D721Med (cell line): ENCODE measurements at places on chromosomes 12 and 14.
A peak's percentile ranks its signal among the peaks of the same experiment; 100 is the strongest.

DNA sequence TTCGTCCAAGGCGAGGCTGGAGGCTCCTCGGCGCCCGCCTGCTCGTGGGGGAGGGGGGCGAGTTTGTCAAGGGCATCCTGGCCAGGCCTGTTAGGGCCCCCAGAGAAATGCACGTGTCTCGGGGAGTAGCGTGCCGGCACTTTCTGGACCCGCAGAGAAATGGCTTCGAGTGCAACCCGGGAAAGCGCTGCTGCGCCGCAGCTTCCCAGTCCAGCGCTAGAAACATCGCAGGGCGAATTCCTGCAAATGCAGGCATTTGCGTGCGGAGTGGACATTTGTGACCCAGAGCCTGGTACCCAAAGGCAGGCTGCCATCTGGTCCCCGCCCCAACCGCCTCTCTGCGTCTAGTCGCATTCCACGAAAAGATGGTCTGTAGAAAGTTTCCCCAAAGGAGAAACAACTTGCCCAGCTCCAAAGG is 756 bp downstream of the LGR5 start:
- no peak for DNase-seq

GRCh38 chr14:28596391-28596790 is 170.2 kb upstream of the FOXG1 start:
- no peak for DNase-seq

- DNase-seq = no peak
Observed at GRCh38 chr12:27965411-27965810, 7.1 kb downstream of the PTHLH start.

- DNase-seq = no peak
Observed at GRCh38 chr14:104569435-104569834, 10.1 kb upstream of the C14orf180 start.

DNA sequence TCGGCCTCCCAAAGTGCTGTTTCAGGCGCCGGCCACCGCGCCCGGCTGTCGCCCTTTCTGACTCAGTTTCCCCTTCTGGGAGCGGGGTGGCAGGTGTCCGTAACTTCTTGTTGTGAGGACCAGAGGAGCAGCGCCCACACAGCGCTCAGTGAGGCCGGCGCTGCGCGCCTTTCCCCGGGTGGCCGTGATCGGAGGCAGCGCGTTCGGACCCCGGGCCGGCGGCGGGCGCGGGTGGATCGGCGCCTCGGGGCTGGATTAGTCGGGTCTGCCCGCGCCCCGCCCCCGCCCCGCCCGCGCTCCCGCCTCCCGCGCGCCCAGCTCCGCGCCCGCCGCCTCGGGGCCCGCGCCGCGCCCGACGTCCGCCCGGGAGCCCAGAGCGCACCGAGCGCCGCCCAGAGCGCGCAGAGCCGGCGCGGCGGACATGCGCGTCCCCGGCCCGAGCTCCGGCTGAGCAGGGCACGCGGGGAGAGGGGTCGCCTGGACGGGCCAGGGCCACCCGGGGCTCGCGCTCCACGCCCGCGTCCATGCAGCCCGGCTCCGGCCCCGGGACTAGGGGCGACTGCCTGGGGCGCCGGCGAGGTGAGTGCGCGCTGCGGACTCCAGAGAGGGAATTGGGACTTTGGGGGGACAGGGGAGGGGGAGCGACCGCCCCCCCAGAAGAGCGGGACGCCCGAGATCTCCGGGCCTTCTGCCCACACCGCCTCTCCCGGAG is 50.6 kb downstream of the LRCOL1 start:
- DNase-seq = peak; percentile 93

DNA sequence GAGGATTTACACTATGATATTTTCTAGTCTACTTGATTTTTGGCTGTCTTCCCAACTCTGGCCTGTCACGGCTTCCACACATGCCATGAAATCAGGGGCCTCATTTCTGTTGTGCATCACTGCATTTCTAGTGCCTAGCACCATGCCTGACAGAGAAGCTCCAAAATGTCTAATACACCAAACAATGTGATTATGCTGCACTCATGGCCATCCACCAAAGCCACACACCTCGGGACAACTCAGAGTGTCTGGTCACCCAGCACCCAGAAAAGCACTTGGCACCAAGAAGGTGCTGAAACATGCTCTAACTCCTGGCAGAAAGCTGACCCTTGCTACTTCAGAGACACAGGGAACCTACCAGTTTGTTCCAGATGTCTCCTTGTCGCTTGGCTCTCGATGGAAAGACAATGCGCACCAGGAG is 11.3 kb downstream of the GCN1 start:
- DNase-seq = no peak

DNA sequence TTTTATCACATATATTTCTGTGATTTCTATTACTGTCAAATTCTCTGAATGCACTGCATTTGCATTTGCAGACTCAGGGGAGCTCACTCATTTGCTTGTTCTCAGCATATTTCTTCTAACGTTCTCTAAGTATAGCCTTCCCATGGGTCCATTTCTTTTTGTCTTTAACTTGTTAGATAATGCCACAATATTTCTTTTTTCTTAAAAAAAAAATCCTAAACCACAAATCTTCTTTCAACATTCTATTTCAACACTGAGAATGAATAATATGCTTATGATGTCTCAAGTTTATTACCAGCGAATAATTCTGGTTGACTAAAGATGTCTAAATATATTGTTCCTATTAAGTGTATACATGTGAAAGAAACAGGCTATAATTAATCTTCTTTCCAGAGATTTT is 200.2 kb downstream of the ANO6 start:
- no peak for DNase-seq

DNA sequence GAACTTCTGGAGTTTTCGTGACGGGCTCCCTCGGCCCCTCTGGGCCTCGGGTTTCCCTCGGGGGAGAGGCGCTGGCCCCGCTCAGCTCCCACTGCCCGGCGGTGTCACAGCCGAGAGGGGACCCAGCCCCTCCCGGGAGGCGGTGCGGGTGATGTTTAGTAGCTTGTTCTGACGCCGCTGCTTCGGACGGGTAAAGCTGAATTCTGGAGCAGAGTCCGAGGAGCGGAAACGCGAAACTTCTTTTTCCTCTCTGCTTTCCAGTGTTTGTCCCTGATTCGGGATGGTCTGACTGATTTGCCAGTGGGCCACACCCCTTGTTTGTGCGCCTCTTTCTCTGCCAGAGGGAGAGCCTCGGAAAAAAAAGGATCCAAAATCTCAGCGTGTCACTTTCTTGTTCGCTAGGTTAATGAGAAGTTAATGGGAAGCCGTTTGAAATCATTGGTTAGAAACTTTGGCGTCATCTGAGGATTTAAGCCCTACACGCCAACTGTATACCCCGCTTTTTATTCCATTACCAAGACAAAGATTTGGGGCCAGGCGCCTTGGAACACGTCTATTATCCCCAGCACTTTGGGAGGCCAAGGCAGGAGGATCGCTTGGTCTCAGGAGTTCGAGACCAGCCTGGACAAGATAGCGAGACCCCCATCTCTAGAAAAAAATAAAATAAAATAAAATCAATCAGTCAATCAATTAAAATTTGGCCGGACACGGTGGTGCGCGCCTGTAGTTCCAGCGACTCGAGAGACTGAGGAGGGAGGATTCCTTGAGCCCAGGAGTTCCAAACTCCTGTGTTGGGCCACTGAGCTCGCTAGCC is 756 bp downstream of the TULP3 start:
- DNase-seq = no peak

DNA sequence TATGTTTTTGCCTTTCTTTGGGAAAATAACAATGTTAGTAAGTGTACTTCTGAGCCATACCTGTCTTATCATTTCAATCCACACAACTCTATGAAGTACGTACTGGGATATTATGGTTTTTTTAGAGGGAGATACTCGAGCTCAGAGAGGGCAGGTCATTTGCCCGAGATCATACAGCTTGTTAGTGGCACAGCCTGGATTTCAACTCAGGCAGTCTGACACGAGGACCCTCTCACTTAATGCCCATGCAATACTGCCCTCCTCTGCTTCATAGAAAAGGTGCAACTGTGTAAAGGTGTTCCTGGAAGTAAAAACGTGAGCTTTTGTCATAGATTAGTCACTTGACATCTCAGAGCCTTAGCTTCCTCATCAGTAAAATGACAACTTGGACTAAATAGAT is 128.0 kb downstream of the NDUFA12 start:
- DNase-seq = no peak

- DNase-seq = no peak
Observed at GRCh38 chr14:23861666-23862065, 91.9 kb upstream of the DHRS4 start.

DNA sequence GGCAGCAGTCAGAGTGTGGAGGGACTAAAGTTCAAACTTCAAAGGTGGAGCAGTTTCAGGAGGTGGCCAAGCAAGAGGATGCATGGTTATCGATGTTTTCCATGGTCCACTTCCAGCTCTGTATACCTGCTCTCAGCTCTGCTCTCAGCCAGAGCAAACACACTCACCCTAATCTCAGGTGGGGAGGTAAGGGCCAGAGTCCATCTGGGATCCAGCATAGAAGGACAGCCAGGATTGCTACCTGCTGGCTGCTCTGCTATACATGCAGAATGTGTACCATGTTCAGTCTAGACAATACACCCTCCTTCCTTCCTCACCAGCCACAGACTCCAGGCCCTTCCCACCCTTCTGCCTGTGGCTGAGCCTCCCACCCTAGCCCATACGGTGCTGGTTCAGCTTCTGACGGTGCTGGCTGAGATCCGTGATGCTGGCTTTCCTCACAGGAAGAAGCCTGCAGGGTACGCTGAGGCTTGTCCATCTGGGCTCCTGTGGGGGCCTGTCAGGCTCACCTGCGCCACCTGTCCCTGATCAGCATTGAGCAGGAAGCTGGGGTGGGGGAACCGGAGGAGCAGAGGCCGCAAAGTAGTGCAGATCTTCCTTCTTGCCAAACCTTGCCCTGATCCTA is 2.4 kb downstream of the CBLN3 start:
- no peak for DNase-seq

- no peak for DNase-seq
Observed at GRCh38 chr12:108000111-108000510, 129.0 kb upstream of the WSCD2 start.

GRCh38 chr14:77085538-77085937 is 12.5 kb upstream of the CIPC start:
- DNase-seq = no peak

- no peak for DNase-seq
Observed at GRCh38 chr14:26984311-26985177, 386.7 kb upstream of the NOVA1 start.

DNA sequence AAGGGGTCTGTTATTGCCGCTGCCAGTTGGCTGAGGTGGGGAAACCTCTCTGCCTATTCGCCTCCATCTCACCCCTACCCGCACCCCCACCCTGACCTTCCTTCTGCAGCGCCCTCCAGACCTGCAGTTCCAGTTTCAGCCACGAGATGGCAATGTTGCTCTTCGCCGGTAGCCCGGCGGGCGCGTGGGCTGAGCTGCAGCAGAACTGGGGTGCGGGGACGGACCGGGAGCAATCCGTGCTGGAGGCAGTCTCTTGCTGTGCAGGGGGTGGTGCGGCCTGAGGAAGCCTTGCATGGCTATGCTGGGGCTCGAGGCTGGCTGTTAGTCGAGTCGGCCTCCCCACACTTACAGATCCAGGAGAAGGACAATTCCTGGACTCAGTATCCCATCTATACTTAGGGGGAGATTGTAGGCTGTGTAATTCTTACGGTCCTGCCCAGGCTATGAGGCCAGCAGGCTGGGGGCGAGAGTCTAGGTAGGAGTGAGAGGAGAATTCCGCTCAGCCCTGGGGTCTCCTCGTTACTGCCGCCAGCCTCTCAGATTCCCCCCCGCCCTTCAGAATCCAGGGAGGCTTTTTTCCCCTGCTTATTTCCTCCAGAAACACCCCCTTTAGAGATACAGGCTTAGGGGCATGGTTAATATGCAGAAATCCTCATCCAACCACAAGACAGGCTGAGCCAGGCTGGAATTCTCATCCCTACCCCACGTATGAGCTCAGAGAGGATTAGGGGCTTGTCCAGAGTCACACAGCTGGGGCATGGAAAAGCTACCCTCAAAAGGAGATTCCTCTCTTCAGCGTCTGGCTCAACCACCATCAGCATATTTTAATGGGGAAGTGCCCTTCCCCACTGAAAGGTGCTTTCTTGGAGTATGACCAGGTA is 118.2 kb downstream of the AACS start:
- peak; percentile 77 for DNase-seq

GRCh38 chr12:38157274-38157932 is 159.2 kb upstream of the ALG10B start:
- DNase-seq = no peak

DNA sequence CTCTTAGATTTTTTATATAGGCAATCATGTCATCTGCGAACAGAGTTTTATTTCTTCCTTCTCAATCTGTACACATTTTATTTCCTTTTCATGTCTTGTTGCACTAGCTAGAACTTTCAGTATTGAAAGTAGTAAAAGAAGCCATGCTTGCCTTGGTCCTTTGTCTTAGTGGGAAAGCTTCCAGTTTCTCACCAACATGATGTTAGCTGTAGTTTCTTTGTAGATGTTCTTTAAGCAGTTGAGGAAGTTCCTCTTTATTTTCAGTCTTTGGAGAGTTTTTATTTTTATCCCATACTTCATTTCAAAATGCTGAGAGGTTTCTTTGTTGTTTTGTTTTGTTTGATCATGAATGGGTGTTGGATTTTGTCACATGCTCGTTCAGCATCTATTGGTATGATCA is 12.7 kb upstream of the RIMKLB start:
- no peak for DNase-seq

DNA sequence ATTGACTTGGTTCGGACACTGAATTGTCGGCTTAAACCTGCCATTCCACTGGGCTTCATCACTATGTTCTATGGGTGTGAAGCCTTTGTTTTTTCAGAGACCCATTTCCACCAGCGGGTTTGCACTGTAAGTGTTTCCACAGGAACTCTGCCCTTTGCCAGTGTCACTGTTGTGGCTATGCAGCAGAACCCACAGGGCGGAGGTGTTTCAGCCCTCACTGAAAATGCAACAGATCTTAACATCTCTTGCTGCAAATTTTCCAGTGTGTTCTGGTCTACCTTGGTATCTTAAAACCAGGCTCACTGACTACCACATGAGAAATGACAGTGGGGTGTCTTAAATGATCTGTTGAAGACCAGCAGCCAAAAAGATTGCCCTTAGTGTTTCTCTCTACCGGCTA is 21.1 kb downstream of the PRKCH start:
- no peak for DNase-seq

DNA sequence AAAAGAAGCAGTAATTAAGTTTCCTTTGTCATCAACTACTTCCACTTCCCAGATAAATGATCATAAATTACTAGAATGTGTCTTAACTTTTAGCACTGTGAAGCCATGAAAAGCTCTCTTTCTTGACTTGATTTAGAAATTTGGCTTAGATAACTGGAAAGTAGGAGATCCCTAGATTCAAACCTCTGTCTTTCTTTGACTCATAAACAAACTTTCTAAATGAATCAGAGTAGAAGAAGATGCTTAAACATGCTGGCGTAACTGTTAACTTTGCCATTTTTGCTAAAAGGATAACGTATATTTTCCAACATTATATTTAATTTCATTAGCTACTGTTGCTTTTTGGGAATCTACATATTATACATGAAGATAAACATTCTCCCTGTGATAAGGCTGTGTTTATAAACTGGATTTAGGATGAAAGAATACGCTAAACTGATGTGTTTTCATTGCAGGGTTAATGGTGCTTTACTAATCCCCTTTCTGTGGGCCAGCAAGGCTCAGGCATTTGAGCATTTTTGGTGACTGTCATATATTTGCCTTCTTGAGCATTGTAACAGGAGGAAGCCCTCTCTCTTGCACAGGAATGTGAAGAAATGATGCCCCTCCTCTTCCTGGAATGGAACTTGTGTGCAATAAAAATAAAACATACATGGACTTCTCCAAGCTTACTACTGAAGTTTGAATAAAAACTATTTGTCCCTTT is 301.4 kb downstream of the BMP4 start:
- DNase-seq = no peak

- no peak for DNase-seq
Observed at GRCh38 chr14:35320472-35320871, 28.3 kb downstream of the PSMA6 start.
